ENCODE measurements at places on chromosomes 13 and 19.

DNA sequence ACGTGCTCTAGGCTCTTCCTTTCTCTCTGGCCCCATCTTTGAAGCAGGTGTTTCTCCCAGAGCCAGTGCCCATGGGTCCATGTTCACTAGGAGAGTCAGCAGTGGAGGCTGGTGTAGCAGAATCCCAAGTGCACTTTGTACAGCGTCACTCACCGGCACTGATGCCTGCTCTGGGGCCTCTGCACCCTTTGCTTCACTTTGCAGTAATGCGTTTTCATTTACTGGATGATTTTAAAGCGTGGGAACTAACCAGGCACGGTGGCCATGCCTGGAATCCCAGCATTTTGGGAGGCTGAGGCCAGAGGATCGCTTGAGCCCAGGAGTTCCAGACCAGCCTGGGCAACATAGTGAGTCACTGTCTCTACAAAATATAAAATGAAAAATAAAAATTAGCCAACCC lies 30.7 kb downstream of the SLC25A42 start:
- no peak for DNase-seq

GRCh38 chr19:56294549-56294948 lies 20.1 kb downstream of the ZSCAN5A start:
- no peak for DNase-seq

DNA sequence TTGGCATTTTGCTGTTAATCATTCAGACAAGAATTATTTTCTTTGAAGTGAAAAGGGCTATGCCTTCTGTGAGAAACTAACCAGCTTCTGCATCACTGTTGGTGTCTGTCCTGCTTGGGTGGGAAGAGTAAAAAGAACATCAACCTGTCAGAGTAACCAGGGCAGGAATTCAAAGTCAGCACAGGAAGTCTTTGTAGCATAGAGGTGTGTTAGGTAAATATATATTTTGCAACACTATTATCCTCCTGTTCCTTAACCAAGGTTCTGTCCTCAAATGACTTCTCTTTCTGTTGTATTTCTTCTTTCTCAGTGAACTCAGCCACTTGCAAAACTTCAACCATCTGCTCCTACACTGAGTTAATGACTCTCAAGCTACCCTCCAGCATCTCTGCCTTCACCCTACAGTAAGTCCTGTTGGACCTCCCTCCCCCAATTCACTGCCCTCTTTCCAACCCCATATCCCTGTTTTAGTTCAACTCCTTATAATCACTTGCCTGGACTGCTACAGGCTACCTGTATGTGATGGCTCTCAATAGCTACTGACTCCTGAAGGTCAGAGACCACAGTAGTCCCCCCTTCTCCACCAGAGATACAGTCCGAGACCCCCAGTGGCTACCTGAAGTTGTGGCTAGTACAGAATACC lies 49.9 kb downstream of the SMAD9 start:
- no peak for DNase-seq

DNA sequence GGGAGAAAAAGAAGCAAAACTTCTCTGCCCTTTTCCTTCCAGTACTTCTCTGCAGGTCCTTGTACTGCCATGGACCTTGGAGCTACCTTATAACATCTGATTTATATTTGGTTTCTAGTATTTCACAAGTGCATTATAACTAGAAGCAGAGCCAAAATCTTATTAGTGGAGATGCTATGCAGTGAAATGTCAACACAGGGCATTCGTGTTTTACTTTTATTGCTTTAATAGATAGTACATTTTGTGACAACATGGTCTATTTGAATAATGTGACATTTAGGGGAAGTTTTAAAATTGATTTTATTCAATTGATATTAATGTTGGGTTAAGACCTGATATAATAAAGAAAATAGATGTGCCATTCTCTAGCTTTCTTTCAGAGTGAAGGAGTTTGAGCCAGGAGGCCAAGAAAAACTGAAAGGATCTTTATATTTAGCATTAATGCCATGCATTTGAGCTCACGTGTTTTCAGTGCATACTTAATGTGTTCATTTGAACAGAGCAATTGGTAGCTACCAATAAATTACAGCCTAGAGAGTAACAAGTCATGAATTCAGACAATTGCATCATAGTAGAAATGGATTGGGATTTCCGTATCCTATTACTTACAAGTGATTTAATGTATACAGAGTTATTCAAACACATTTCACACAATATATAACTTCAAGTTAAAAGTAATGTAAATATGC lies 863.8 kb downstream of the GPC5 start:
- no peak for DNase-seq

- no peak for DNase-seq
These were observed 2.6 kb upstream of the CLC start for GRCh38 chr19:39740395-39740794.

GRCh38 chr13:92959790-92960189 lies 266.8 kb upstream of the GPC6 start:
- DNase-seq, result no peak

DNA sequence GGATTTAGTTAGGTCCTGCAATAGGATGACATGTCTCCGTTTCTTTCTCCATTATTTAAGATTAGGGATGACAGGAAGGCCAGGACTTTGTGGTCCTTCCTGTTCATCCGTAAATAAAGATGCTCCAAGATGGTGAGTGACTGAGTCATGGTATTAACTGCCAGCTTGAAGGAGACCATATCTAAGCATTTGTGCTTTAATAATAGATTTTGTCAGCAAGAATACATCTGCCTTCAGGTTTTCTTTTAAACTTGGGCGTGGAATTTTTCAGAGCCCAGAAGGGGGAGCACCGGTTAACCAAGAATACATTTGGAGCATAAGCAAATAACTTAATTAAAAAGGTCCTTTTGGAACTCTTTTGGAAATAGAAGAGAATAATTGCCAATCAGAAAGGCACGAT lies 68.2 kb downstream of the ARHGAP35 start:
- DNase-seq, result no peak

- DNase-seq, result no peak
These were observed 10.0 kb downstream of the LRFN3 start for GRCh38 chr19:35946203-35946602.
